ENCODE measurements at places on chromosomes 4 and X. TPM values are rescaled to one million over a fixed set of nuclear protein-coding genes. Genes with fewer than 3 reads are reported as not detected.

DNA sequence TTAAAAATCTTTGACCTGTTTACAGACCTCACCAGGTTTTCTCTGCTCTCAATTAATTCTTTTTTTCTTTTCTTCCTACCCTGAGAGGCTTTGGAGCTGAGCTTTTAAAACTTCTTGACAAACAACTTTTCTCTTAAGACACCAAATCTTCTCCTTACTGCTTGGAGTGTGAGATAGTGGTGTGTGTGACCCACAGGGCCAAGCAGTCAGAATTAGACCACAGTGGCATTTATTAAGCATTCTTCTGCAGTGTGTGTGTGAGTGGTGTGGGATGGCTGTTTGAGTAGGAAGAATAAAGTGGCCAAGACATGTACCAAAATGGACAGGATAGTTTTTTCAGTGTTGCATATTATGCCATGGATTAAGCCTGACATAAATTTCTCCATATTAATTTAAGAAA is 665.1 kb downstream of the RAPGEF2 start:
- no peak for DNase-seq

Gene C4orf51
- total RNA-seq = not detected

DNA sequence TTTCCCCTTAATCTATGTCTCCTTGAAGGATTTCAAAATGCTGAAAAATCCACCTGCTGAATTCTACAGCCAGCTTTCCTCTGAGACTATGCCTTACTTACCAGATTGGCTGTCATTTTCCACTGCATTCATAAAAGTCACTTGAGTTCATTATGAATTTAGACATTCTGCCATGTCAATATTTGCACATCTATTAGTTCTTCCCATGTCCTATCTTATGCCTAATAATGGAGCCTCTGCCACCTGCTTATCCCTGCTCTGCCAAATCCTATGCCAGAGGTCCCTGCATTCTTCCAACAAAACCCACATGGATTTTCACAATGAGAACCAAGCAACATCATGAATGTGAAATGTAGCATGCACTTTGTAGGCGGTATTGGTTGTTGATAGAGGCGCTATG is 42.6 kb downstream of the GASK1B start:
- DNase-seq = no peak

- no peak for DNase-seq
Measured at GRCh38 chr4:10587697-10588096, 96.9 kb downstream of the CLNK start.

GRCh38 chr4:173767650-173768049 is 237.6 kb upstream of the HAND2 start:
- no peak for DNase-seq

DNA sequence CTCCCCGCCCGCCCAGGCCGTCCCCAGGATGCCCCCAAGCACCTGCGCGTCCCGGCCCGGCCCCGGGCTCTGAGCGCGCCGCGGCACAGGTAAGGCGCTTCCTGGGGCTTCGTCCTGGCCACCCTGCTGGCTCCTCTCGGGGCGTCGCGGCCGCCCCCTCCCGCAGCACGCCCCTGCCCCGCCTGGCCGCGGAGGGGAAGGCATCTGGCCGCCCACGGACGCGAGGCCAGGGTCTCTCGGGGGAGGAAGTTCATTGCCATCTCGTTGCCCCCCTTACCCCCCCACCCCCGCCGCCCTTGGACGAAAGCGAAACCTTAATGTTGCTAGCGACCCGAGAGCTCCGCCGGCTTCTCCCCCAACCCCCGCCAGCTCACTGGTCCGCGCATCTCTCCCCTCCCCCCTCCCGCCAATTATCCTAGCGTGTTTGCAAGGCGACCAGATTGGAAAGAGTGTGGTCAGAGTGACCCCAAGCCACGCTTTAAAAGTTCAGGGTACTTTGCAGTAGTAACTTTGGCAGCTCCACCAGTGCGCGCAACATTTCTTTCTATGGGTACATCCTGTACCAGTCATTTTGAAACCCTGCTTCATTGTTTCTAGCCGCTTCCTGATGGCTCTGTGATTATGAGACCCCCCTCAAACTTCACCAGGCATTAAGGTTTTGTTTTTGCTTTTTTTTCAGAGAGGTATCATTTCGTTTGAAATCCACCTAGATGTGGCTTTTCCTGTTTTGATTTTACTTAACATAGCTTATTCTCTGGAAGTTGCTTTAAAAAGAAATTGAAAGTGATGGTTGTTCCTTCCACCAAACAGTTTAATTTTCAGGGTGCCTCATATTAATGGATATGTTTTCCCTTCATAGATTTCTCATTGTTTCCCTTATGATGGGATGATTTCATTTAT is 626 bp downstream of the TBC1D1 start:
- no peak for DNase-seq

- no peak for DNase-seq
Measured at GRCh38 chrX:17299206-17299605, 75.8 kb upstream of the NHS start.

- DNase-seq = no peak
Measured at GRCh38 chr4:44553180-44553579, 98.2 kb downstream of the YIPF7 start.

GRCh38 chrX:40278340-40279090 is 180.8 kb upstream of the BCOR start:
- DNase-seq = no peak

GRCh38 chr4:40484346-40485090 is 145.1 kb downstream of the RBM47 start:
- DNase-seq = peak; percentile 50

DNA sequence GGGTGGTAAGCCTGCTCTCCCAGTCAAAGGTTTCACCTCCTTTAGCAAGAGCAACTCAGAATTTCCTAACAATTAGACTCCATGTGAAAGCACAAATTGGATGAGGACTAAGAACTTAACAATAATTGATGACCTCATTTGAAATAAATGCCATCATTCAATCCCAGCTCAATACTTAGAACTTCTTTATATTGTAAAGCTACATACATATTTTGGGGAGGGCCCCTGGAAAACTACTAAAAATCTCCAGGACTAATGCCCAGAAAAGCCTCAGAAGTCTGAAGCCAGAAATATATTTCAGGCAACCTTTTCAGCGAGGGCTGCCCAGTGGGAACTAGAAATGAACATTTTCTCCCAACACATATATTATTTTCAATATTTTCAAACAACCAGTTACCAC is 38.1 kb downstream of the AMOT start:
- no peak for DNase-seq

DNA sequence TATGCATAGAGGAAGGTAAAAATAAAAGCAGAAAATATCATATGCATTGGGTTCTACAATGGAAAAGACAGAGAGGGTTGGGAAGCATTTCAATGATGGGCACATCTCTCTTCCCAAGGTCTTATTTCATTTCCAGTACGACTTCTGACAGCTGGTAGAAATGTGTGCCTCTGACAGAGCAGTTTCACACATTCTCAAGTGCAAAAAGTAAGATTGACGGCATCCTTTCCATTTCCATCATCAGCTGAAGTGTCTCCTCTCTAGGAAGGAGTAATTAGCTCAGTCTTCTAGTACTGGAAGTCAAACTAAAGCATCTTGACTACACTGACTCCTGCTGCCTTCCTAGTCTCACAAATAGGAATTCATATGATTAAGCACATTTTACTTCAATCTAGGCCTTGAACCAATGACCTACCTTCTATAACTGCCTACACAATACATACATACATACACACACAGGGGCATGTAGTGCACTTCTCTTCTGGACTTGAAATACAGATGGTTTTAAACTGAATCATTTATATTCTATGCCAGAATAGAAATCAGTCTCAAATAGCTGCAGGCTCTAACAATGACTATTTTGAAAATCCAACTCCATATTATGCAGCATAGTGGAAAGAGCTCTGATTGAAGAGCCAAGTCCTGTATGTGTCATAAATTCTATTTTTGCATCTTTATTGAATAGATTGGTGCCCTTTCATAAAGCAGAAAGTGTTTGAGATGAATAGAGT is 473.4 kb downstream of the INPP4B start:
- DNase-seq = no peak

DNA sequence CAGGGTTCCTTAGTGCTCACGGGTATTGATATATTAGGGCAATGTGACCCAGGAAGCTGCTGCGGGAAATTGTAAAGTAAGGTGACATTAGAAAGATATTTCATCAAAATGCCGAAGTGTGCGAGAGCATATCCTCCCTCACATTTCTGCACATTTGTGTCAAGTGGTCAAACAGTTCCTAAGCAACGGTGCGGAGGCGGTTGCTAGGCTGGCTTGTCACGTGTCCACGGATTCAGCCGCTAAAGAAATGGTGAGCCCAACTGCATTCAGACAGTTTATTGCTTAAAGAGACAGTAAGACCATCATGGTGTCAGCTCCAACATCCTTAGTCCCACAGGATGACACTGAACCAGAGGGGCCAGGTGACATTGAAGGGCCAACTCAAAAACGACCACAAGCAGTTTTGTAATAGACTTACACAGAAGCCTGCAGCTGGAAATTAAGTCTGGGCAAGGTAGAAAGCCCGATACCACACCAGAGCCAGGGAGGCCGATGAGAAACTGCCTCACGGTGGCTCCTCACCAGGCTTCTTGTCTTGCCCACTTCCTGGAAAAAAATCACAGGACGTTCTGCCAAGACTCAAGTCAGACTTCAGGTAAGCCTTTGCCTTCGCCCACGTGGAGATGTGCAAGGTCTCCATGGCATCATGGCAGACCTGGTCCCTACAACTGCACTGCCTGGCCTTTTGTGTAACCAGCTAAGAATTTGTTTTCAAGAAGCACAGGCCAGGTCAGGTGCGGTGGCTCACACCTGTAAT is 50.4 kb downstream of the USP11 start:
- no peak for DNase-seq

DNA sequence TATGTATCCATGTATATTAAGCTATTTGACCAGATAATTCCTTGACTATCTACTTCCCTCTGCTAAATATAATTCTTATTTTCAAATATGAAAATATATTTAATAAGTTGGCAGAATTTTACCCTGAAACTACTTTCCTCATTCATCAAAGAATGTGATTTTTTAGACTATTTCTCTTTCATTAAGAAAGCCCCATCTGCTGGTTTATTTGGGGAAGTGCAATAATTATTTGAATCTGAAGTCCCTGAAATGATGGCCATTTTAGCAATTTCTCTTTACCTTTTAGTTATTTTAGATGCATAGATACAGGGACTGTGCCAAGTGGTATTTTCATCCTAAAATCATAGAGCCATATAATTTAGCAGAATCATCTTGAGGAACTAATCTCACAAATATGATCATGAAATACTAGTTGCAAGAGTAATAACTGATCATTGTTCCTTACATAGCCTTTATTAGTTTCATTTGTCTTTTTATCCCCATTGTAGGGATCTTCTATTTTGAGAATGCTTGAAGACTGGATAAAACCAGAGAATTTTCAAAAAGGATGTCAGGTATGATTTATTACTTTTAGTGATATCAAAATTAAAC is 39.0 kb downstream of the ENPEP start:
- DNase-seq = no peak

DNA sequence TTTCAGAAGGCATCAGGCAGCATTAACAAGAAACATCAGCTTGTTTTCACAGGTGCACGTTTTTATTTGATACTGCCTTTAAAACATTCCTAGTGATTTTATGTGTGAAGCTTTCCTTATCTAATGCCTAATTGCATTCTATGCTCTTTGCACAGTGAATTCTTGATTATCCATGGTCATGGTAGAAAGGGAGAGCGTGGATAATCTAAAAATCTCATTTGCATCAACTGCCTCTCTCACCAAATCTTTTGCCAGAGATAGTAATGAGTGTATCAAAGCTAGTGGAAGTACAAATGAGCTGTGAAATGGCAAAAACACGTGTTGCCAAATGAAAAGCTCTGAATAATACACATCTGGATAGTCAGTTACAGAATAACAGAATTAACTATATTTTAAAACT is 170.5 kb downstream of the NAA11 start:
- DNase-seq = no peak

Gene WNK3
- 6.5 TPM for total RNA-seq

GRCh38 chr4:90883519-90883918 is 756.3 kb downstream of the CCSER1 start:
- no peak for DNase-seq

All from kidney epithelial cell (primary cell).